BE2C (cell line): ENCODE measurements at places on chromosomes 4 and X.

GRCh38 chrX:21438792-21439191 lies 64.6 kb downstream of the CNKSR2 start:
- no peak for DNase-seq

- DNase-seq: peak; percentile 86
These were observed 91.3 kb downstream of the NSUN7 start for GRCh38 chr4:40840985-40841571.

DNA sequence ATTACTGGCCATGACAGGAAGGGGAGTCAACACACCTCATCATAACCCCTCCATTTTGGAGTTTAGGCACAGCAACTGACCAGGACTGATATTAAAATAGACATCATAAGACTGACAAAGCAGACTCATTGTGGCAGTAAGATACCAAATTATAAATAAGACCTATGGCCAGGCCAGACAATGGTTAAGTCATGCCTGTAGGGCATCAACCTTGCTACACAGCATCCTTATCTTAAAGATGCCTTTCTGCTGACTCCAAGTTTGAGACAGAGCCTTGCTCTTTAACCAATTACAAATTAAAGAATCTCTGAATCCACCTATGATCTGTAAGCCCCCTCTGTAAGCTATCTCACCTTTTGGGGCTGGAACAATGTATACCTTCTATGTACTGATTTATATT lies 65.5 kb downstream of the VCX2 start:
- no peak for DNase-seq

GRCh38 chrX:84956304-84956703 lies 47.4 kb upstream of the APOOL start:
- no peak for DNase-seq

DNA sequence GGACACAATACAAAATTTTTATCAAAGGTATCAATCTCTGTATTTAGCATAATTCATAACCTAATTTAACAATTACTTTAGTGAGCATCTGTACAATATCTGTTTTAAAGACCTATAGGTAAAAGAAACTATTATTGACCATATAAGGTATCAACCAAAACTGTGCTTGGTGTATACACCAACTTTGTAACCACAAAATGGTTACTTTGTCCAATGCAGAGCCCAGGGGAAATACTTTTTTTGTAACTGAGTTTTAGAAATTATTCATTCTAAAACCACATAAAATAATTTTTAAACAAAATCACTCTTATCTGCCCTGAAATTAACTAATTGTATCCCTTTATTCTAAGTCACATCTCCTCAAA lies 5.0 kb downstream of the CXXC4 start:
- DNase-seq: no peak

GRCh38 chr4:86319390-86319789 lies 40.5 kb downstream of the MAPK10 start:
- no peak for DNase-seq

- DNase-seq: no peak
These were observed 20.4 kb upstream of the TLR2 start for GRCh38 chr4:153663667-153664066.

DNA sequence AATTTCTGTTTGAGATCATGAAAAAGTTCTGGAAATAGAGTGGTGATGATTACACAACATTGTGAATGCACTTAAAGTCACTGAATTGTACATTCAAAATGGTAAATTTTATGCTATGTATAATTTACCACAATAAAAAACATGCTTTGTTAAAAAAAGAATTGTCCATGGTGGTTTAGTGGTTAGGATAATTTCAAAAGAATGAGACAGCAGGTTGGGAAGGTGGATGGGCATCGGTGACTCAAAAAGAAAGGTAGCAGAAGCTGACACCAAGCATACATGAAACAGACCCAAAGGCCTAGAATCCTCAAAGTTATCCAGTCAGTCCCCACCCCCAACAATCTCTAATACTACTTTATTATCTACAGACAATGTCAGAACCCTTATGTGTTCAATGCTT lies 91.1 kb downstream of the MSN start:
- DNase-seq: no peak

DNA sequence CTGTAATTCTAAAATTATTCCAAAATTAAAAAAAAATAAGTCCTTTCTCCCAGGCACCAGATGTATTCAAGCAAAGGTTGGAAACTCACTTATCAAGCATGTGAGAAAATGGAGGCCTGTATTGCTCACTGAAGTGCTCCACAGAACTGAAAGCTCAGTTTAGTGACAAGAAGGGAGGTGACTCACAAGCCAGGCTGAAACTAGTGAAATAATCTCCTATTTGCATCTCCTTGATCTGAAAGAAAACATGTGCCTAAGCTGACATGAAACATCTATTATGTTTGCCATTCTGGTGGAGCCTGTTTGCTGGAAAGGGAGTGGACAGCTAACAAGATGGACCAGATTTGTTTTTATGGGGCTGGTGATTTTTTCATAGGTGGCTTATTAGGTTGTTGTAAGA lies 54.0 kb upstream of the AMELX start:
- no peak for DNase-seq

- no peak for DNase-seq
These were observed 54.4 kb downstream of the RNF150 start for GRCh38 chr4:141078871-141079270.

GRCh38 chr4:111838406-111838930 lies 306.8 kb upstream of the FAM241A start:
- DNase-seq: no peak

- no peak for DNase-seq
These were observed 376.0 kb downstream of the BCOR start for GRCh38 chrX:39721566-39722279.

DNA sequence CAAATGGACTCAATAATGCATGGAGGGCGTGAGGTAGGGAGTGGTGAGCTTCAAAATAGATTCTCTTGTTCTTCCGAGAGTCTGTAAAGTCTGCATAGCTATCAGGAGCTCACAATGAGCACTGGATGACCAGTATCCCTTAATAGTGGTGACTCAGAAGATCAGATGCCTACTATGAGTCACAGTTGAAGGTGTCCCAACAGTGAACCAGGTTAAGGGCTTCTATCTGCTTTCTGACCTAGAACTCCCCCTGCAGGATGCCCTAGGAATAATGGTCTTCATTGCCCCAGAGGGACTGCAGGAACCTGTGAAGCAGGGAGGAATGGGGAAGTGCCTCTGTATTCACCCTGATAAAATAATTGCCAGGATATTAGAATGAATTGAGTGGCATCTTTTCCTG lies 22.1 kb downstream of the DGKK start:
- DNase-seq: no peak

DNA sequence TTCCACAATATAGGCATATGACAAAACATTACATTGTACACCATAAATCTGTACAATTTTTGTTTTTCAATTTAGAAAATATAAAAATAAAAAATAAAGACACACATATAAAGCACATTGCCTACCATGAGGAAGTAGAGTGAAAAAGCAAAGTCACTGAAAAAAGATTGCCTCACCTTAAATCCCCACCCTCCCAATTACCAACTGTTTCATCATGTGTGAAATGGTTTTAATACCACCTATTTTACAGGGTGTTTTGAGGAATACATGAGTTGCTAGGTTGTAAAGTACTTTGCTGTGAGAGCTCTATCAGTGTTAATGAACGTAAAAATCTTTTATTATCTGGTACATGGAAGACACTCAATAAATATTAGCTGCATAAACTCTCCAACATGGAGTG lies 373.6 kb upstream of the NDST3 start:
- no peak for DNase-seq

- DNase-seq: no peak
These were observed 285.4 kb upstream of the ARSJ start for GRCh38 chr4:114264877-114265291.

- DNase-seq: no peak
These were observed 9.6 kb upstream of the MTMR1 start for GRCh38 chrX:150683536-150684146.

GRCh38 chrX:107204068-107204605 lies 2.1 kb downstream of the NUP62CL start:
- no peak for DNase-seq

- DNase-seq: no peak
These were observed 39.4 kb downstream of the RAPGEF2 start for GRCh38 chr4:159142241-159142640.

GRCh38 chr4:92182006-92182735 lies 121.6 kb upstream of the GRID2 start:
- DNase-seq: no peak

- no peak for DNase-seq
These were observed 69.1 kb downstream of the TET2 start for GRCh38 chr4:105215609-105216313.

DNA sequence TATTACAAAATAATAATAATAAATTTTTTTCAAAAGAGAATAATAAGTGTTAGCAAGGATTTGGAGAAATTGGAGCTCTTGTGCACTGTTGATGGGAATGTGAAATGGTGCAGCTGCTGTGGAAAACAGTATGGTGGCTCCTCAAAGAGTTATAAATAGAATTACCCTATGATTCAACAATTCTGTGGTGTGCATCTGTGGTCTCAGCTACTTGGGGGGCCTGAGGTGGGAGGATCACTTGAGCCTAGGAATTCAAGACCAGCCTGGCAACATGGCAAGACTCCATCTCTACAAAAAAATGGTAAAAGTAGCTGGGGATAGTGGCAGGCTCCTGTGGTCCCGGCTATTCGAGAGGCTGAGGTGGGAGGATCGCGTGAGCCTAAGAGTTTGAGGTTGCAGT lies 19.6 kb downstream of the MND1 start:
- DNase-seq: no peak

DNA sequence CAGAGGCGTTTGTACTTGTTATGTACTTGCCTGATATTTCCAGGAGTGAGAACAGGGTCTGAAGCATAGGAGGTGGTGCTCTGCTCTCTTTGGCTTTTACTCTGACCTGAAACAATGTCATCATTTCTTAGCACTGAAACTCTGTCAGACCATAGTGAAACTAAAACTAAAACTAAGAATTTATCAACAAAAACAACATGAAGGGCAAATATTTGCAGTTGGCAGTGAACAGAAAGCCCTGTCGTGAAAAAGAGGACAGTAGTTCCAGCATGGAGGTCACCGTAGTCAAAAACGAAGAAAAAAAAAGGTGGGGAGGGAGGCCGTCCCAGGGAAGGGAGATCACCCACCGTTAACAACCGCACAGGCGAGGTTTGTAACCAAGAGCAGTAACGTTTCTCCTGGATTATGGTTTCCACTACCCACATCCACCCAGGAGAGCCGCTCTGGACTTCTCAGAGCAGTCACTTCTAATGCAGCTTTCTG lies 97.5 kb downstream of the ANK2 start:
- DNase-seq: no peak

GRCh38 chr4:124092541-124092984 lies 620.0 kb downstream of the ANKRD50 start:
- DNase-seq: no peak

GRCh38 chr4:170202721-170203120 lies 113.0 kb upstream of the AADAT start:
- no peak for DNase-seq

DNA sequence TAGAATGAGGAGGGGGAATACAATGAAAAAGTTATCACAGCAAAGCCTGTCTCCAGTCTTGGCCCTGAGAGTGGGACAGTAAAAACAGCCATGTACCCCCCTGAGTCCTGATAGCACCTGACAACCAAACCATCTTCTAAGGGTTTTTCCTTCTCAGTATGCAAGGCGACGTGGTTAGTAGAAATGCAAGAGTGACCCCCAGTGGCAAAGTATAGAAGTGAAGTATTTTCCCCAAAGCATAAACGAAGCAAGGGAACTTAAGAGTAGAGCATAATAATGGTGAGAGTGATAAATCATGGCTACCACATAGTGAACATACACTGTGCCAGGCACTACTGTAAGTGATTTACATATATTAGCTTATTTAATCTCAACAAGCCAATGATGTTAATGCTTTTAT lies 52.8 kb downstream of the FAM47C start:
- DNase-seq: peak; percentile 8

DNA sequence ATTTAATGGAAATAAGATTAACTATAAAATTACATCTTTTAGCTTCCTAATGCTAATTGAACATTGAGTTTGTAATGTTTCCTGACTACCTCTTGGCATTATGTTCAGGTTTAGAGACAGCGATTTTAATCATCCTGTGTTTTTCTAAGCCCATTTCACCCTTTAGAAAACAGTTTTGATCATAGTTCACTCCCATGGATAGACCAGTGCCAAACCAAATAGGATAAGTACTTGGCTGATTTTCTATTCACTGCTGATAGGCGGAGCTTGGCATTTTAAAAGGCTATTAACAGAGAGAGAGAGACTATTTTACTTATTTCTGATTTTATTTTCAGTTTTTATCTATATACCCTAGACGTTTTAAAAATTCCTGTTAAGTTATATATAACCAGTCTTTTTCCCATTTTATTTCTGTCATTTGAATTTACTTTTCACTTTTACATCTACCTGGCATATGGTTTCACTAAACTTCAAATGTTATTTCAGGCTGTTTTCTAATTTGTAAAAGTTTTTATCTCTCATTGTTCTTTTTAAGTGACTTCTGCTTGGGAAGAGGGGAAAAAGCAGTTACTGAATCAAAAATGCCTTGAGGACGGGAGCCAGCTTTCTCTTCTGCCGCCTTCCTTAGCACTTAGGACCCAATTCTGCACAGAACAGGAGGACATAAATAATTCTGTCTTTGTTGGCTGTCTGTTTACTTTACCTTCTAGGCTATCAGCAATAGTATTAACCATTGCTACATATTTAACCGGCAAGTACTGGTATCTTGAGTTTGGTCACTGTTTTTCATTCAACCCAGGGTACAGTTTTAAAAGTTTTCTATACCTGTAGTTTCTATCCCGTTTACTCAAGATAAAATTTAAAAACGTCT lies 46.4 kb downstream of the SGMS2 start:
- no peak for DNase-seq

- DNase-seq: no peak
These were observed 146.8 kb downstream of the PTTG2 start for GRCh38 chr4:38106886-38107514.

GRCh38 chr4:12359420-12359819 lies 930.7 kb upstream of the HS3ST1 start:
- DNase-seq: no peak

- no peak for DNase-seq
These were observed 35.8 kb upstream of the MAML3 start for GRCh38 chr4:140189805-140190204.

DNA sequence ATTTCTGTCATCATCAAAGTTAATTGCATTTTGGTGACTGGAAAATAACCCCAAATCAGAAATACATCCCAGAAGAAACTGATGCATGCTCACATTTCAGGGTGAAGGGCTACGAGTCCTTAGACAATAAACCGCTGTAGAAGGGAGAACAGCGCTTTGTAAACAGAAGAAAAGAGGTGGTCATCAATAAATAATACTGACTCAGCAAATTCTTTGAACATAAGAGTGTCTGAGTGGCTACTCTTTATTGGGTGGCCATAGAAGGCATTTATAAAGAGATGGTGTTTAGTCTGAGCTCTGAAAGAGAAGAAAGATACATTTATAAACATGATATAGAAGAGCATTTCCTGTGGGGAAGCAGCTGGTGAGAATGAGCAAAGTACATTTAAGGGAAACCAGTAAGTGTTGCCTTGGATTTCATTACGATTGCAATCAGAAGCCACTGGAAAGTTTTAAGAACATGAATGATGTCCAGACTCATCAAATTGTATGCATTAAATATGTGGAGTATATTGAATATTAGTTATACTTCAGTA lies 246.9 kb upstream of the GIMD1 start:
- DNase-seq: no peak
